ENCODE measurements at places on chromosomes 4 and X.

GRCh38 chr4:77959566-77960338, 97.1 kb downstream of the MRPL1 start:
- DNase-seq: no peak

- no peak for DNase-seq
These were observed 64.5 kb downstream of the SMC1A start for GRCh38 chrX:53357799-53358530.

- peak; percentile 52 for DNase-seq
These were observed 25.4 kb upstream of the TNIP3 start for GRCh38 chr4:121189326-121190215.

DNA sequence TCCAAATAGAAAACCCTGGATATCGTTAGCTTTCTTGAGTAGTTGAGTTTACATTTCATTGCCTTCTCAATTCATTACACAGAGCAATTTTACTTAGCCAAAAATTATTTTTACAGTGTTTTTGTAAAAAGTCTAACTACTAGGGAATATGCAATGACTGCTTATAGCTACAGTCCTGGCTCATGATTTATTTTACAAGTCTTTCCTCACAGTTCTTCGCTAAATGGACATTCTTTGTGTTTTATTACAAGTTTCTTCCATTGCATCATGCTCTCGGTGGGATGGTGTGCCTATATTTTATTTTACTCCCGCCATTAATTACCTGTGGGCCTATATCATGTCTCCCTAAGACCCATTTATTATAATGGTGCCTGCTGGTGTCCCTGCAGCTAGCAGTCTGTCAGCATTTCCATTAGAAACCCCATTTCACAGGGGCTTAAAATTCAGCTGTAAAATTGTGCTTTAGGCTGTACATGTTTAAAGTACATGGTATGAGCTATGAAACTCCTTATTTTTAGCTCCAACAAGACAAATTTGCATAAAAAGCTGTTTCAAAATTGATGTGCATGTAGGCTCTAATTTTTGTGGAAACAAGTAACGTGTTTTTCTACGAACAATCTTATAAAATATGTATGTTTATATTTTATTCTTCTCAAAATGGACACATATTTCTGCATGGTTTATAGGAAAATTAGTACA, 227.4 kb downstream of the SLC7A11 start:
- no peak for DNase-seq

GRCh38 chr4:996997-997374, 3.8 kb upstream of the SLC26A1 start:
- no peak for DNase-seq

DNA sequence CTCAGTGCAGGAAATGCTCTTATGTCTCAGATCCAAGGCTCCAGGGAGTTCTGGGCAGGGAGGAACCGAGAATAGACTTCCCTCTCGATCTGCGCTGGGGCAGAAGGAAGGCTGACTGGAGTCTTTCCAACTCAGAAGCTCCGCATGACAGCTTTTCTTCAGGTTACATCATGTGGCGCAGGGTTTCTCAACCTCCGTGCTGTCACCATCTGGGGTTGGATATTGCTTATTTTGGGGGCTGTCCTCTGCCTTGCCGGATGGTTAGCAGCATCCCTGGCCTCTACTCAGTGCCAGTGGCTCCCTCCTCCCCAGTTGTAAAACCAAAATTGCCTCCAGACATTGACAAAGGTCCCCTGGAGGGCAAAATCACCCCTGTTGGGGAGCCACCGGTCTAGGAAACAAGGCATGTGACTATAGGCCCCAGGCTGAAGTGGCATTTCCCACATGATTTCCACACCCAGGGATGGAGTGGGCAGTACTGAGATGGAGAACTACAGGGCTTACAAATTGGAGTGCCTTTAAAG, 21.4 kb downstream of the REELD1 start:
- no peak for DNase-seq

DNA sequence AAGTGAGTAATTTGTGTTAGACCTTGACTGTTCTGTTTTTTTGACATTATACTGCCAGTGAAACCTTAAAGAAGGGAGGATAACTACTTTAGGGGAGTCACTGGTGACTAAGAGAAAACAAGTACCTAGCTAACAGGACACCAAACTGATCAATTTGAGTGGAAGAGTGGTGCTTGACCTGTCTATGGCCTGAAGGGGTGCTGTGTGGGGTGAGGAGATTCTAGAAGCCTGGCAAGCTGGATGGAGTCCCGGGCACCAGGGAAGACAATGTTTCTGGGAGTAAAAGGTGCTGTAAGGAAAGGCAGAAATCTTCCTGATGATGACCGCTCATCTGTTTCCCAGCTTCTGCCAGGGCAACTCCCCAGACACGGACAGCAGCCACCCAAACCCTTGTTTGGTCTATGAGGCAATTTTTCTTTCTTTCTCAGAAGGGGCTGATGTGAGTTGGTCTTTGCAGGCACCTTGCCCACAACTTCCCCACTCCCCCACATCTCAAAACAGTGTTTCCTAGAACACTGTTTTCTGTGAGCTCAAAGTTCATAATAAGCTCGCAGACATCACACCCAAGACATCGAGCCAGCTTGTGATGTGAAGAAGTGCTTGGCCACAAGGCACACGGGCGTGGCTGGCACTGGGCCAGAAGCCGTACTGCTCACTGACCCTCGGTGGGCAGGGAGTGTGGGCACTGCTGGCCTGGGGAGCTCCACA, 4.6 kb downstream of the TXK start:
- no peak for DNase-seq

- DNase-seq: no peak
These were observed 78.1 kb upstream of the HPGD start for GRCh38 chr4:174600391-174600790.

Measured in central memory CD8-positive, alpha-beta T cell (primary cell).